T-helper 2 cell treated with Interferon-gamma antibody and Interleukin-4, amounts not matched to agents 5 μg/mL and 100 μg/mL, for 36 hours (primary cell): ENCODE measurements at places on chromosomes 2 and 18.

DNA sequence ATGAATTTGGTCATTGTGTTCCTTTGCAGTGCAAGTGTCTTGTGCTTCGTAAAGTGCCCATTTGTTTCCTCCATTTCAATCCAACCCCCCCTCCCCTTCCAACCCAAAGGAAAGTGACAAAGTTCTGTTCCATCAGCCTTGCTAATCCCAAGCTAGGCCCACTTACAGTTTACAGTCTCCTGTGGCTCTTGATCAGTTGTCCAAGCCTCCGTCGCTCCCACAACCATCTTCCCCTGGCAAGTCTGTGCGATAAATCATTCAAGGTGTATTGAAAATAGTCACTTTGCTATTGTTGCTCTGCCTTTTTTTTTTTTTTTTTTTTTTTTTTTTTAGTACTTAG lies 6.5 kb downstream of the POU3F3 start:
- DNase-seq: no peak

- DNase-seq: no peak
Observed at GRCh38 chr2:122152571-122152970, 397.1 kb downstream of the TSN start.

GRCh38 chr2:183867206-183867605 lies 731.1 kb upstream of the ZNF804A start:
- no peak for DNase-seq

DNA sequence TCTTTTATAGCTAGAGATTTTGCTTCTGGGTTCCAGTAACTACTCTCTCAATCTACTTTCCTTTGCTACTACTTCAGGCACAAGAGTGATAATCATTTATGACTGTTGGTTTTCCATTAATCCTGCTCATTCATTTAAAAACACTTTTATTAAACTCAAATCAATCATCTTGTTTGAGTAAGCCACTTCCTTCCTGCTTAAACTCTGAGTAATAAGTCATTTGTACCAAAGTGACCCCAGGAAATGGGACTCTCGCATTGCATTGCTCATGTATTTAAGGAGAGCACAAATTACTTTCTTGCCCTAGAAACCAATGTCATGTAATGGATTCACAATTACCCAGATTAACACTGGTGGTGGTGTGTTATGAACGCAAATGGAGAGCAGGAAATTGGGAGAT lies 270.7 kb upstream of the HNMT start:
- no peak for DNase-seq

DNA sequence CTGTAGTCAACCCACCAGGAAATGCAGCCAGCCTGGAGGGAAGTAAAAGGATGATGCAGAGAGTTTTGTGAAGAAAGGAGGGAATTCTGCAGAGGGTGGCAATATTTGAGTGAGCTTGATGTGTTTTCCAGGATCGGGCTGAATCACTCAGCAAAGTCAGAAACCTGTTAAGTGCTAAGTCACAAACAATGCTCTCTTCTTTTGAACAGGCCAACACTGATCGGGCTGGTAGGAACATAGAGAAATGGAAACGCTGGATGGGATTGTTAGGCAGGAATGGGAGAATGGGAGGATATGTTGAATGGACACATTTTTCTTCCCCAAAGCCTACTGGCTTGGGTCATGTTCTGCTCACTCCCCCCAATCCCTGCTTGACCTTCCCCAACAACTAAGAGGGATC lies 36.6 kb downstream of the KCNS3 start:
- DNase-seq: no peak

DNA sequence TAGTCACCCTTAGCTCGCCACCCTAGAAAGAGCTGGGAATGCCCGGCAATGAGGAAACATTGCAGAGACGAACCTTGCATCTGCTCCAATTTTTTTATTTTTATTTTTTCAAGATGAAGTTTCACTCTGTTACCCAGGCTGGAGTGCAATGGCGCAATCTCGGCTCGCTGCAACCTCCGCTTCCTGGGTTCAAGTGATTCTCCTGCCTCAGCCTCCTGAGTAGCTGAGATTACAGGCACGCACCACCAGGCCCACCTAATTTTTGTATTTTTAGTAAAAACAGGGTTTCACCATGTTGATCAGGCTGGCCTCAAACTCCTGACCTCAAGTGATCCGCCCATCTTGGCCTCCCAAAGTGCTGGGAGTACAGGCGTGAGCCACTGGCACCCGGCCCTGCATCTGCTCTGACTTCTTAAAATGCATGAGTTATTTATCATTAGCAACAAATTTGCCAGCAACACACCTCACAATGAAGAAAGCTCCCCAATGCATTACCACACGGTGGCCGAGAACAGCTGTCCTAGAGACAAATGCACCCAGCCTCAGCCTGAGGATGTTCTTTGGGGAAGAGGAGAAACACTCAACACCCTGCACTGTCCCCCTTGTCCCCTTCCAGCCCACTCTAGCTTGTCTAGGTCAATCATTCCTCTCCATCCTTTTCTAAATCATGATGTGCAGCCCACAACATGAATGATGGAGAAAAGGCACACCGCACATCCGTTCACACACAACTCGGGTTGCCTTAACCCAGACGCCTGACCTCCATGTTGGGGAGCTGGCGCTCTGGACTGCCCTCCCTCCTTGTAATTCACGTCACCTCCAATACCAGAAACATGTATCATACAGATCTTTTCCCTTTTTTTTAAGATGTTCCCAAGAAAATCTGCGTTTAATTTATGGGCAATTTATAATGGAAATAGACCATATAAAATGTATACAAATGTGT lies 46.9 kb downstream of the TTC32 start:
- DNase-seq: no peak

DNA sequence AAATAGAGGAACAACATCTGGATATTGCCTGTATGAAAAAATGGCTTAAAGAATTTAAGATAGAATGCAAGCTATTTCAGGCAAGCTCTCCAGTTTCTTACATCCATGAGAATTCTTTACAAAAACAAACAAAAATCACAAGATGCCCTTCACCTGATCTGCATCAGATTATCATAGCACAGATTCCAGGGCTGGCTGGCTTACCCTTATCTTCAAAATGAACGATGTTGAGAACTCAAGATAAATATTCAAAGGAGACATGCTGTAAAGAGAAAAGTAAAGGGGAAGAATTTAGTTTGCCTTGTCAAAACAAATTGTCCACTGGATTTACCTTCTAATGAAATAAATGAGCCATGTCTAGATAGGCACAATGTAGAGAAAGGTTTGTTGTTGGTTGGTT lies 18.7 kb upstream of the SLC40A1 start:
- no peak for DNase-seq

- no peak for DNase-seq
Observed at GRCh38 chr18:41977233-41977632, 22.2 kb downstream of the PIK3C3 start.

GRCh38 chr2:83081826-83082690 lies 1377.0 kb downstream of the SUCLG1 start:
- DNase-seq: no peak

DNA sequence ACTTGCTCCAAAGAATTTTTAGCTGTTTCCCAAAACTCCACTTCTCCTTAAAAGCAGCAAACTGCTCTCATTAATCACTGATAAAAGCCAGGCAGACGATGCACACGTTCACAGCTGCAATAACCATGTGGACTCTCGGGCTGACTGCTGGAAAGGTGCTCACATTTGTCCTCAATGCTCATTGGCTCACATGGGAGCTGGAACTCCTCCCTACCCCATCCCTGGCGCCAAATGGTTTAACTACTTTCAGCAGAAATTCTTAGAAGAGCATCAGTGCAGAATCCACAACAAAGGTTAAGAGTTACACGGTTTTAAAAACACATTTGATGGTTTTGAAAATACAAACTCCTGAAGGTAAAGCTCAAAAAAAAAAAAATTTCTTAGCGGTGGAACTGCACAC lies 117.1 kb downstream of the NOL10 start:
- DNase-seq: no peak

GRCh38 chr2:97963079-97963406 lies 32.7 kb downstream of the TMEM131 start:
- DNase-seq: no peak

GRCh38 chr2:206176121-206176520 lies 16.4 kb downstream of the EEF1B2 start:
- DNase-seq: no peak

GRCh38 chr2:160308915-160309314 lies 108.8 kb upstream of the ITGB6 start:
- no peak for DNase-seq

GRCh38 chr2:58204195-58204959 lies 36.7 kb downstream of the FANCL start:
- DNase-seq: no peak

DNA sequence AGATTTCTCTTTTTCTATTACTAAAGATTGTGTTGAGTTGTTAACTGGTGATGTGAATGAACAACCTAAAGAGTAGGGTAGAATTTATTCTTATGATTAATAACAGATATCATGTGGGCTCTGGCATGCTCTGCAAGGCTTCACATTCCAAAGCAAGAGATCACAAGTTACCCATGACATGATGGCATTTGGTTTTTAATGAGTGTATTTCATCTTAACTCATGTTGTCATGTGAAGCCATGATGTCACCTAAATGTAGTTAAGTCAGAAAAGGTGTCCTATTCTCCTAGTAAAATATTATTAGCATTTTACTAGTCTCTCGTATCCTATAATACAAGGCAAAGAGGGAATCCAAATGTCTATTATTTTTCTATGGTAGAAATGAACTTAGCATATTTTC lies 678.0 kb downstream of the ARHGAP15 start:
- DNase-seq: no peak

DNA sequence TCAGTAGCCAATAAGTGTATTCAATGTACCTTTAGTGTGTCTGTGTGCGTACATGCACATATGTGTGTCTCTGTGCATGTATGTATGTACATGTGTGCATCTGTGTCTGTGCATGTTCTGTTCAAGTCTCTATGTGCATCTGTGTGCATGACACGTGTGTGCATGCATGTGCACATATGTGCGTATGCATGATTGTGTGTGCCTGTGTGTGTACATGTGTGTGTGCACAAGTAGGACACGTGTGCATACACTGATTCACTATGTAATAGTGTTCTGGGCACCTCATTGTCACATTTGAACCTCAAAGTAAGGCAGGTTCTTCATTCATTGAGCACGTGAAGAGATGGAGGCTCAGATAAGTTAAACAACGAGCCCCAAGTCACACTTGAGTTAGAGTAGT lies 142.6 kb upstream of the COPS8 start:
- no peak for DNase-seq

DNA sequence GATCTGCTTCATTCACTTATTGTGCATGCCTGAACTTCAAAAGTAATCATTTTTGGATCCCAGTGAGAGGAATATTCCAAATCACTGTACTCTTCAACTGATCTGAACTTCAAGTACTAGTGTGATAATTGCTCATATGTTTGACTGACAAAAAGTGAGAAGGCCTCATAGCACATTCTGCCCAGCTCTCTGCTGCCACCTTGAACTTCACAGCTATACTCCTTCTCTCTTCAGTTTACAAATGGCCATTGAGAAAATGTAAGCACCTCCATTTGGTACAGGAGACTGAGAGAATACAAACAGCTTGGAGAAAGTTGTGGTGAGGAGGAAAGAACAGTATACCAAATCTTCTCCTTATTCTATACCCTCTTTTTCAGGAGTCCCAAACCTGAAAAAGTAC lies 946.0 kb upstream of the CHAC2 start:
- DNase-seq: no peak

GRCh38 chr2:150142561-150142960 lies 344.9 kb downstream of the RND3 start:
- DNase-seq: no peak

GRCh38 chr2:107545066-107545465 lies 281.6 kb upstream of the RGPD4 start:
- DNase-seq: no peak

GRCh38 chr2:72236445-72237067 lies 88.9 kb upstream of the CYP26B1 start:
- no peak for DNase-seq

- DNase-seq: no peak
Observed at GRCh38 chr2:101119431-101119830, 31.8 kb downstream of the TBC1D8 start.

DNA sequence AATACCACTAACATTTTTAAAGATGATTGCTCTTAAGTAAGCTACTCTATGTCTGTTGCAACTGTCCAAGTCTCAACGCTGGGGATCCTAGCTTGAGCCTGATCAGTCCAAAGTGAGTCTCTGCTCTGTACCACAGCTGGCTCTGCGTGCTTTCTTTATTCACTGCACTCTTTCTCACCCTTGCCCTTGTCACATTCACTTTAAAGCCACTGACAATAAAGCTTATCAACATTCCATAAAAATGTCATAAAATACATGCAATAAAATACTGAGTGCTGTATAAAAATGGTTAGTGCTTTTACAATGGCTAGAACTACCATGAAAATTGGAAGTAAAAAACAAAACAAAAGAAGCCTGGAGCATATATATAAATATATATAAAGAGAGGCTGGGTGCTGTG lies 45.5 kb upstream of the LRRTM4 start:
- DNase-seq: no peak

- no peak for DNase-seq
Observed at GRCh38 chr2:201882353-201883090, 76.2 kb downstream of the CDK15 start.

GRCh38 chr2:129861666-129862288 lies 117.7 kb upstream of the RAB6C start:
- DNase-seq: no peak

DNA sequence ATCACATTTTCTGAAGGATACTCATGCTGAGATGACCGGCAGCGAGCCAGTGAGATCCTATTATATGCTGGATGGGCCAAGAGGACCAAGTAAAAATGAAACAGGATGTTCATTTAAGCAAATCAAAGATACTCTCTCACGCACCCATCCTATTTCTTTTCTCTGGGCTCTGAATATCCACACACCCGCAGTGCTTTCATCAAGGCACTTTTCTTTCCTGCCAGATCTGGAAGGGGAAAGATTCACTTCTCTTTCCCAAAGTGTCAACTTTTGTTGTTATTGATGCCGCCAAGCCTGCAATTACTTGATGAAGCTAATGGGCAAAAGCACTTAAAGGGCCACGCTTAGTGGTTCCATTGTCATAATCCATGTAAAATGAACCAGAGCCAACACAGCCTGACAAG lies 191.9 kb upstream of the CHAC2 start:
- DNase-seq: no peak

- no peak for DNase-seq
Observed at GRCh38 chr18:73842795-73843394, 304.7 kb downstream of the FBXO15 start.

GRCh38 chr18:74140582-74140981 lies 7.1 kb downstream of the FBXO15 start:
- DNase-seq: no peak

GRCh38 chr18:32530947-32531651 lies 60.4 kb upstream of the GAREM1 start:
- DNase-seq: peak; percentile 26

- DNase-seq: no peak
Observed at GRCh38 chr2:225630824-225631533, 231.5 kb downstream of the NYAP2 start.

GRCh38 chr2:110173523-110173922 lies 31.3 kb downstream of the NPHP1 start:
- DNase-seq: no peak

GRCh38 chr2:217045700-217046475 lies 186.0 kb upstream of the TNP1 start:
- DNase-seq: no peak

GRCh38 chr2:241859436-241860183 lies 916 bp upstream of the PDCD1 start:
- DNase-seq: peak; percentile 74
